ENCODE measurements at places on chromosomes 13 and 19. TPM values are rescaled to one million over a fixed set of nuclear protein-coding genes. Genes with fewer than 3 reads are reported as not detected.

ZNF577 gene
- 4.0 TPM for total RNA-seq

GRCh38 chr19:53463263-53463662, 4.3 kb upstream of the ZNF813 start:
- DNase-seq: no peak

DNA sequence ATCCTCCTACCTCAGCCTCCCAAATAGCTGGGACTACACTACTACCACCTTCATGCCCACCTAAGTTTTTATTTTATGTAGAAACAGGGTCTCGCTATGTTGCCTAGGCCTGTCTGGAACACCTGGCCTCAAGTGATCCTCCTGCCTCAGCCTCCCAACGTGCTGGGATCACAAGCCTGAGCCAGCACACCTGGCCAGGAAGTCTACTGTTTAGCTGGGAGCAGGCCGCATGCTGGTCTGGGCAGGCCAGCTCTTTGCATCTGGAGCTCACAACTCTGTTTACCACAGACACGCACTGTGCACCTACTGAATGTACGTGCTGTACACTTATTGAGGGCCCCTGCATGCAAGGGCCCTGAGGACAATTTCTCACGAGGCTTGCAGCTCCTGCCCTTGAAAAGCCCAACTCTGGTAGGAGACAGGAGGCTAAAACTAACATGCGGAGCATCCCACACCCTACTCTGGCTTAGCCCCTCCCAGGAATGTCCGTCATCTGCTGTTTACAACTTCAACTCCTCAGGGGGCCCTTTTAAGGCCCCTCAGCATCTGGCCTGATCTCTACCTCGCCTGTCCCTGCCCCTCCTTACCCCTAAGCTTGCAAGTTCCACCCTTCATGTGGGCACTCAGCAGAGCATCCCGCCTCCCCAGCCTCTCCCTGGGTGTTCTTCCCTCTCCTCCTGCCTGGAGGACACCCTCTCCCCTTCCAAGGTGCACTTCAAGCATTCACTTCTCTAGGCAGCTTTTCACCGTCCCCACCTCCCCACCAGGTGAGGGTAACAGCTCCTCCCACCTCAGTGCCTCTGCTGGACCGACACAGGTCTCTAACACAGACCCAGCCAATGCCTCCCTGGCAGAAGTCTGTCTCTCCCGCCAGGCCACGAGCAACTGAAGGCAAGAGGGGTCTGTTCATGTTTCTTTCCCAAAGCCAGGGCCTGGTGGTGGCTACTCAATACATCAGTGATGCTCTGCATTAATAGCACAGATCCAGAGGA, 114.2 kb upstream of the UQCRFS1 start:
- DNase-seq: no peak

C13orf42 gene
- total RNA-seq: not detected

DNA sequence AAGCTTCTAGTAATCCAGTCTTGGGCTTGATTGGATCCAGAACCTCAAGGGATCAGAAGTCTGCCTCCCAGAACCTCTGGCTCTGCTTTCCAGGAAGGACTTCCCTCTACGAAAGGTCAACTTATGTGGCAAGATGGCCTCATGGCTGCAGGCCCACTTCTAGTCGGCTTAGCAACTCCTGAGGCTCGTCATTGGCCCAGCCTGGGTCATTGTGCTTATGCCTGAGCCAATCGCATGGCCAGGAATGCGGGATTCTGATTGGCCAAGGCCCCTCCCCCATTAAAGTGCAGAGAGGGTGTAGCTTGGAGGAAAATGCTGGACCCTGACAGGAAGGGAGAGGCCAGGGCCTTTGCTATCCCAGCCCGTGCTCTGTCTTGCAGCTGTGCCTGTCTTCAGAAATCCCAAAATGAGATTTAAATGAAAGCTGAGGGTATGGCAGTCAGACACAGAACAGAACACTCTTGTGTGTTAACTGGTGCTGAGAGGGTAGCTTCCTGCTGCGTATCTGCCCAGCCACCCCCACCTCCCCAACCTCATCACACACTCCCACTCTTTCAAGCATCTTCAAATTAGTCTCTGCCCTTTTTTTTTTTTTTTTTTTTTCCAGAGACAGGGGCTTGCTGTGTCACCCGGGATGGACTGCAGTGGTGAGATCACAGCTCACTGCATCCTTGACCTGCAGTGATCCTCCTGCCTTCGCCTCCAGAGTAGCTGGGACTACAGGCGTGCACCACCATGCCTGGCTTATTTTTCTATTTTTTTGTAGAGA, 5.5 kb upstream of the CCNE1 start:
- no peak for DNase-seq

DNA sequence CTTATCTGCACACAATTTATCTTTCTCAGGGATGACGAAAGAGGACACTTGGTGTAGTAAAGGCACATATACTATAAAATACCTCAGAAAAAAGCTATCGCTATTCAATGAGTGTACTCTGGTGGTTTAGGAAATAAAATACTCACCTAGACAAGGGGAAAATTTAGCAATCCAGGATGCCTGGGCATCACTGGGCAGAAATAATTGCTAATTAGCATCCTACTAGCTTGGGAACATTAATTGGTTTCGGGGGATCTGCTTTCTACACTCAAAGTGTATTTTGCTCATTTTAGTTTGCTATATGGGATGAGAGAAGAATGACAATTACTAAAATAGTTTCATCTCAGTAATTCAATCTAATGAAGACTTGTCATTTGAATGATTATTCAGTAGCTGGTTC, 60.3 kb downstream of the OLFM4 start:
- DNase-seq: no peak

NOVA2 gene
- total RNA-seq: under 0.01 TPM

DNA sequence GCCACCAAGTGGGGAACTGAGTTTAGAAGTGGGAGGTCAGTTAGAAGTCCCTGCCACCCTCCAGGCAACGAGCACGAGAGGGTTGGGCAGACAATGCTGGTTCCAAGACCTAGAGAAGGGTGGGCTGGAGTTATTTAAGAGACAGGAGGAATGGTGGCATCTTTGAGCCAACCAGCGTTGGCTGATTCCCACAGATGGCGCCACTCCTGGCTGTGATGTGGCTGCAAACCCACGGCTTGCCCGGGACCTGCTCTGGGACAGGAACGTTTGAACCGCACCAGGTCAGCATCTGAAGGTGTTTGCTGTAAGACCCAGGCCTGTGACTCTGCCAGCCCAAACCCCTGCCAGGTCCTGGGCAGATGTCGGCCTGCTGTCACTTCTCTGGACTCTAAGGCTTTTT, 42.8 kb downstream of the BICRA start:
- no peak for DNase-seq

DNA sequence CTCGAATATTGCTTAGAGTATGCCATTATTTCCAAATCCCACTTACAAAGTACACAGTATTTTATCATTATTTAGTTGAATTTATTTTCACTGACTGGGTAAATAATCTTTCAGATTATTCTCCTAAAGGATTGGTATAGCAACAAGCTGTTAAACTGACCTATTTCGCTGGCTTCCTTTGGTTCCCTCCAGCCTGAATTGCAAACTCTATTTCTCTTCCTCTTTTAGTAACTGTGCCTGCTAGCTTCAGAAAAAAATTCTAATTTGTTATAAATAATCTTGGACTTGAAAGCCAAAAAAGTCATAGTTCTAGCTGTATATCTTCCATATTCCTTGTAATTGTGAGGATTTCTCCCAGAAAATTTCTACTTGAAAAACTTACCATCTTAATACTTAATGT, 15.0 kb upstream of the CCNA1 start:
- DNase-seq: no peak

All from kidney epithelial cell (primary cell).